ENCODE measurements at places on chromosomes 12 and 14. TPM values are rescaled to one million over a fixed set of nuclear protein-coding genes. Genes with fewer than 3 reads are reported as not detected.

GRCh38 chr14:23430723-23431085 lies 4.8 kb downstream of the MYH7 start:
- no peak for DNase-seq

DNA sequence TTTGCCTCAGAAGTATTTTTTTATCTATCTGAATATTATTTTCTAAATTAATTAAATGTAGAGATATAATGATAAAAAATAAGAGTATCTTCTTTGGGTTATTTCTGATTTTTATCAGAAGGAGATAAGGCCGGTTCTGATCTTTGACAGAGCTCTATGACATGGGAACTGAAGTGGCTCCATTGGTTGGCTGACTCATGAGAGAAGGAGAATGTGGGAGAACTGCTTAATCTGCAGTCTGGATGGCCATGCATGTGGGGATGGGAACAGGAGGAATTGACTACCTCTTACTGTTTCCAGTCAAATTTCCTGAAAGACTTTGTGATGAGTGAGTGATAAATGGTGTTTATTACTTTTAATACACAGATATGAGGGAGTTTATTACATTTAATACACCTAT lies 155.8 kb upstream of the ATP2B1 start:
- no peak for DNase-seq

GRCh38 chr14:53955671-53956426 lies 776 bp downstream of the BMP4 start:
- no peak for DNase-seq

GRCh38 chr12:904010-904414 lies 45.5 kb downstream of the RAD52 start:
- peak; percentile 20 for DNase-seq

DNA sequence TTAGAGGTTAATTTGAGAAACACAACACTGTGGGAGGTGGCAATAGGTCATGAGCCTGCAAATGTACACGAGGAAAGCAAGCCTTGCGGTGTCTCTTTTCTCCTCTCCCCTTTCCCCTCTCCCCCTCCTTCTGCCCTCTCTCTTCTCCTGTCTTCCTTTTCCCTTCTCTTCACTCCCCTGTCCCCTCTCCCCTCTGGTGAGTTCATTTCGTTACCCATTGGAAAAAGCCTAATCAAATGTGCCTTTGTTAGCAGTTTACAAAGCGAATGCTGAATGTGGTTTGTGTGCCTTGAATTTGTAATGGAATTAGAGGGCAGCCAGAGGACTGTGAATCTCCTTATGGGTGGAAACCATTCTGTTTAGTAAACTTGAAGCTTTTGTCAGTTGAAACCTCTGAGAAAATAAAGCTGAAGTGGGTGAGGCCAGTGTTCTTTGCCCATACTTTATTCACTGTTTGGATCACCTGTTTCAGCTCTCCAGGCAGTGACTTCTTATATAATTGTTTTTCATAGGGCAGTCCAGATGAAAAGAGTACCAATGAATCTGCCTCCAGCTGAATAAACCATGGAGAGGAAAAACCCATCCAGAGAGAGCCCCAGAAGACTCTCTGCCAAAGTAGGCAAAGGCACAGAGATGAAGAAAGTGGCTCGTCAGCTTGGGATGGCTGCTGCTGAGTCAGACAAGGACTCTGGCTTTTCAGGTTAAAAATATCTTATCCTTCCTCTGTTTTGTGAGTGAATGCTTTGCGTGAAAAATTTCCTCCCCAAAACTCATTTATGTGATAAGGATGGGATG lies 7.3 kb downstream of the CIPC start:
- DNase-seq = no peak

DNA sequence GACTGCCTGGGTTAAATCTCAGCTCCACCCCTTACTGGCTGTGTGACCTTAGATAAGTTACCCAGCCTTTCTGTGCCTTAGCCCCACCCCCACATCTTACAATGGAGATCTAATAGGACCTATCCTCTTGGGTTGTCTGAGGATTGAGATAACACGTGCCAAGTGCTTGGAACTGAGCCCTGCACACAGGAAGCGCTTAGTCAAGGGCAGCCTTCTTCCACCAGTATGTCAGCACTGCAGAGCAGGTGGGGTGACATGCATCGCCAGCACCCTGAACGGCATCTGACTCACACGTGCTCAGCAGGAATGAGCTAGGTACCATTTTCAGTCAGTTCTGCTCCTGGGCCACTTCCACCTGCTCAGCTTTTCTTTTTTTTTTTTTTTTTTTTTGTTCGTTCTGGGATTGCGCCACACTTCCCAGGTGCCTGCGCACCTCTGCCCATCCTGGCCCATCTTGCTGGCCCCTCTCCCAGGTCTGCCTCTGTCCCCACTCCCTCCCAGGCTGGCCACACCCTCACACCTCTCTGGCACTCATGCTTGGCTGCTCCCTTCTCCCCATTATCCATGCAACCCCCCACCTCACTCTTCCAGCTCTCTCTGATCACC lies 19.6 kb downstream of the LGMN start:
- no peak for DNase-seq

DNA sequence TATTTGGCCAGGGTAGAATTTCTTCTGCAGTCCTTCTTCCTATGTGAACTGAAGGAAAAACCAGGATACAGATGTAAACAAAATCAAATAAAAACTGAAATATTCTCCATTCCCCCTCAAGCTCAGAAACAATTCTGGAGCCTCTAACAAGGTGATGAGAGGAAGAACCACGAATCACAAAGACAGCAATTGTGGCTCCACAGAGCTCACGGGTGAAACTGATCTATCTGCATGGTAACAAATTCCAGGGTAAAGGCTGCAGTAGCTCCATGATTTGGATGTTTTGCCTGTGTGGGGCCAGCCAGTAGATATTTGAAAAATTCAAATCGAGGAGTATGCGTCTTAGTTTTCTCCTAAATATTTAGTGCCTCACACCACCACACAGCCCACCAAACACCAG lies 10.6 kb downstream of the GRIN2B start:
- DNase-seq = no peak

GRCh38 chr12:97938031-97938430 lies 475.4 kb downstream of the RMST start:
- DNase-seq = no peak

GRCh38 chr14:75370416-75371205 lies 57.2 kb upstream of the JDP2 start:
- DNase-seq = no peak

GRCh38 chr12:1927051-1927680 lies 8.7 kb upstream of the CACNA2D4 start:
- no peak for DNase-seq

DNA sequence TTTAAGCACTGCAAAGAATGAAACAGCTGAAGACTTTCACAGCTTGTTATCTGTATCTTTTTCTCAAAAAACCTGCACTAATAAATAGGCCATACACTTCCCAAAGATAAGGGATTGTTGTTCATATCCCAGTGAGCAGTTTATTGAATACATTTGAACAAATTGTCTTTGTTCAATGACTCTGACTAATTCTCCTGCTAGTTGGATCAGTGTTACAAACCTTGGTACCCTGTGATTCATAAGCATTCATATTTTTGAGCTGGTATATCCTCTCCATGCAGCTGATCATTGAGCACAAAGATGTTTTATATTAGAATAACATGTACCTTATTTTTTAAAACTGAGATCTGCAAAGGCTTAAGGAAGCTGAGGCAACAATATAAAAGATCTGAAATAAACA lies 58.9 kb upstream of the FSCB start:
- DNase-seq = no peak

DNA sequence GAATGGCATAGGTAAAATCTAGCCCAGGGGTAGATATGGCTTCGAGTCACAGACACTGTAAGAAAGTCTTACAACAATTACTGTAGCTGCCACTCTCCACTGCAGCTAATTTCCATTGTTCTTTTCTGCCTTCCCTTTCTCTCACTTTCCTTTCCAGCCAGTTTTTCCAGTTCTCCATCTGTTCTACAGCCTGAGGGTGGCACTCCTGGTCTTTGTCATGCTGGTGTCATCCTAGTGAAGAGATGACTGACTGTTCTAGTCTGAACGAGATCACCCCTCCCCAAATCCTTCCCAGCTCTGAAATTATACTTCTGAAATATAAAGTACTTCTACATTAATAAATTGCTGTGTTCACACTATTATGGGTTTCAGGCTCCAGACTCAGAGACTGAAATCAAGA lies 74.2 kb upstream of the CSRP2 start:
- DNase-seq = no peak

GRCh38 chr12:11607313-11608081 lies 42.0 kb upstream of the ETV6 start:
- DNase-seq = no peak

DNA sequence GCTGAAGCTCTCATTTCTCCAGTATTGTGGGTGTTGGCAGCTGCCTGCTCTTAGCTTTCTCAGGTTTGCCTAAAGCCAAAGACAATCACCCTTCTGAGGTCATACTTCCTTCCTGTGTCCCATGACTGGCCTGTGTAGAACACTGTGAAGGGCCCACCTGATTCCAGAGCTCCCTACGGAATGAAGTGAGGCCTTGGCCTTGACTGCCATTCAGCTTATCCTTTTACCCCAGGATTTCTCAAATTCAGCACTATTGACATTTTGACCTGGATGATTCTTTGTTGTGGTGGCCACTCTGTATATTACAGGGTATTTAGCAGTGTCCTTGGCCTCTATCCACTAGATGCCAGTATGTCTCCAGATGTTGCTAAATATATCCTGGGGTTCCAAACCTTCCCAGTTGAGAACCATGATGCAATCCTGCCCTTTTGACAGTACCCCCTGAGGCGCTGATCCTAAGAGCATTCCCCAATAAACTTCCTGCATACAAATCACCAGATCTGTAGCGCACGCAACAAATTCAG lies 112.3 kb upstream of the KRR1 start:
- DNase-seq = no peak

GRCh38 chr12:75137896-75138295 lies 71.7 kb downstream of the KCNC2 start:
- DNase-seq = no peak

GRCh38 chr14:46399049-46399448 lies 252.5 kb downstream of the RPL10L start:
- DNase-seq = no peak

The DYNC1H1 gene
- total RNA-seq = 291 TPM

The SOAT2 gene
- total RNA-seq = 1.2 TPM

The GYS2 gene
- not detected for total RNA-seq

The AQP6 gene
- total RNA-seq = not detected

The P2RX7 gene
- 0.48 TPM for total RNA-seq

The KRR1 gene
- total RNA-seq = 81.7 TPM

The GPR137C gene
- 3.2 TPM for total RNA-seq

The NINJ2 gene
- total RNA-seq = 4.4 TPM
